ENCODE measurements at places on chromosomes 6 and 20.

- DNase-seq: no peak
Measured at GRCh38 chr6:105646391-105646867, 243.5 kb upstream of the PREP start.

GRCh38 chr6:11722805-11723631 lies 55.6 kb downstream of the ADTRP start:
- no peak for DNase-seq

DNA sequence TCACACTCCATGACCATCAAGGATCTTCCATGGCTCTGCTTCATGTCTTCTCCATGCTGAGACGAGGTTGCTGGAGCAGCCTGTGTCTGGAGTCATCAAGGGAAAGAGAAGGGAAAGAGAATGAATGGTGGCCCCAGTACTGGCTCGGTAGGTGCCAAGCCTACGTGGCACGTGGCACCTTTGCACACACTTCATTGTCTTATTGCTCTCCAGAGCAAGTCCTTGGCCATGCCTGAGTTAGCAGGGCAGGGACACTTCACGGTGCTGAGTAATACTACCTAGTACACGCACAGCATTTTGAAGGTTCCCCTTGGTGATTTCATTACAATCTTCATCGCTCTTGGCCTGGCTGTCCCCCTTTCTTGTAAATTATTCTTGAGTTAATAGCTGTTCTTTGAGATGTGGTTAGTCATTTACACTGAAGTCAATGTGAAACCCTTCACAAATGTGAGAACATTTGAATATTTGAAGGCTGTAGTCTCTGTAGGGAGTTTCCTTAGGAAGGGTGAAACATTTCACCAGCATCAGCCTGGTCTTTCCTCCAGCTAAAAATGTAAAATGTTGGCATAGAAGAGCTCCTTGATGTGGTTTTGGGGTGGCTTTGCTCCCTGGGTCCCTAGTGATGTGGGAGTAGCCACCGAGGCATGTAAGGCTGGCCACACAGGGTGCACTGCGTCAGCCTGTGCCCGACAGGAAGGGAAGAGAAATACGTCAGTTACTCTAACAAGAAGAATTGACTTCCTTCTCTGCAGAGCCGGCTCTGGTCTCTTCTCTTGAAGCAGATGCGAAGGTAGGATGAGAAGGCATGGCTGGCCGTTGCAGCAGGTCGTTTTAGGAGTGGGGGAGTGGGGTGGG lies at the start of gene SYTL3:
Gene SYTL3, plus strand, starts transcription at position 766 of the 855 bp plus-strand sequence. CDS start 13,215 bp downstream, outside the sequence.
- DNase-seq: no peak

DNA sequence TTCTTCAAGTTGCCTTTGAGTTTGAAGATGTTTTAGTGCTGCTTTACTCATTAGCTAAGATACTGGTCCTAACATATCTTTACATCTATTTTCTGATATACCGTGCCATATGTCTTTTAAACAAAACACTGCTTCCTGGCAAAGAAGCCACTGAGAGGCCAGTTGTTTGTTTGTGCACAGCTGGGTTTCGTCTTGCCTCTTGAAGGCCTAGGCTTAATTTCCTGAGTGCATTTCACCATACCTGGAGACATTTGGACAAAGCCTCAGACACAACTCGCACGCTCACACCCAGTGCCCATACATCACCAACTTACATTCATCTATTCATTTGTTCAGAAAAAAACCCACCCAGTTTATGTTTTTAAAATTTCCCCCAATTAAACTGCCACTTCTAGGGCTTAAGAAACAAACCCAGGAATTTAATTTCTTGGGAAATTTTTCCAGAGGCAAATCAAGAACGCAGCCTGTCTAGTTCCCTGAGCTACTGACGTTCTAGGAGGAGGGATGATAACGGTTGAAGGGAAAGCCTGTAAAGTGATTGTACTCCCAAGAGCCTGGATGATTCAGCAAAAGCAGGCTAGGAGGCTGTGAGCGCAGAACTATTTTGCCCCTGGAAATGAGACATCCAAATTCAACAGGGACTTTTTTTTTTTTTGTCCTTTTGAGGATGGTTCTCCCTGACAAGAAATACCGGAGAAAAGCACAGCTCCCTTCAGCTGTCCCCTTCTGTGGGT lies 77.7 kb downstream of the OLIG3 start:
- no peak for DNase-seq

DNA sequence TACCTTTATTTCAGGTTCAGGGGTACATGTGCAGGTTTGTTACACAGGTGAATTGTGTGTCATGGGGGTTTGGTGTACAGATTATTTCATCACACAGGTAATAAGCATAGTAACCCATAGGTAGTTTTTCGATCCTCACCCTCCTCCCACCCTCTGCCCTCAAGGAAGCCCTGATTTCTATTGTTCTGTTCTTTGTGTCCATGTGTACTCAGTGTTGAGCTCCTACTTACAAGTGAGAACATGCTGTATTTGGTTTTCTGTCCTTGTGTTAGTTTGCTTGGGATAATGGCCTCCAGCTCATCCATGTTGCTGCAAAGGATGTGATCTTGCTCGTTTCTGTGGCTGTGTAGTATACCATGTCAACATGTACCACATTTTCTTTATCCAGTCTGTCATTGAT lies 66.0 kb downstream of the STK4 start:
- DNase-seq: no peak

- no peak for DNase-seq
Measured at GRCh38 chr20:62835931-62836861, 19.3 kb downstream of the COL9A3 start.

DNA sequence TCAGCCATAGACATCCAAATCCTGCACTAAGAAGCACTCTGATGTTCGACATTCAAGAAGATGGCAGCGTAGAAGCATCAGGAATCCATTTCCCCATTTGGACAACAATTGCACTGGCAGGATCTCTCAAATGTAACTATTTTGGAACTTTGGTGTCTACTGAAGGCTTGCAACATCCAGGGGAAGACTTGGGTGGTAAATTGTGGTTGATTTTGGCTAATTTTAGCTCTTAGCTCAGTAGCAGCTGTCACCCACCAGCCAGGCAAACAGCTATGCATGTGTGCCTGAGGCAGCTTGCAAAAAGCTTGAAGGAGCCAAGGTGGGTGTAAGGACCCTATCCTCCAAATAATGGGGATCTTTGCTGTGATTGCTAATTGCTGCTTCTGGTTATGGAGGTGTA lies 35.1 kb upstream of the PPP1R3G start:
- no peak for DNase-seq

- no peak for DNase-seq
Measured at GRCh38 chr6:131453803-131454202, 119.2 kb upstream of the ARG1 start.

GRCh38 chr20:56249244-56249955 lies 868 bp downstream of the MC3R start:
- DNase-seq: no peak

GRCh38 chr6:132569170-132569569 lies 952 bp upstream of the TAAR6 start:
- DNase-seq: no peak

Data from HTR-8/SVneo (cell line).